Activated gamma-delta T cell treated with Interleukin-2 at 50 U/mL for 16 hours (primary cell): ENCODE measurements at places on chromosomes 12 and 14.

GRCh38 chr14:104885973-104886689 lies 21.1 kb downstream of the CEP170B start:
- no peak for DNase-seq

GRCh38 chr12:23533265-23533664 lies 416.2 kb downstream of the SOX5 start:
- DNase-seq = no peak

DNA sequence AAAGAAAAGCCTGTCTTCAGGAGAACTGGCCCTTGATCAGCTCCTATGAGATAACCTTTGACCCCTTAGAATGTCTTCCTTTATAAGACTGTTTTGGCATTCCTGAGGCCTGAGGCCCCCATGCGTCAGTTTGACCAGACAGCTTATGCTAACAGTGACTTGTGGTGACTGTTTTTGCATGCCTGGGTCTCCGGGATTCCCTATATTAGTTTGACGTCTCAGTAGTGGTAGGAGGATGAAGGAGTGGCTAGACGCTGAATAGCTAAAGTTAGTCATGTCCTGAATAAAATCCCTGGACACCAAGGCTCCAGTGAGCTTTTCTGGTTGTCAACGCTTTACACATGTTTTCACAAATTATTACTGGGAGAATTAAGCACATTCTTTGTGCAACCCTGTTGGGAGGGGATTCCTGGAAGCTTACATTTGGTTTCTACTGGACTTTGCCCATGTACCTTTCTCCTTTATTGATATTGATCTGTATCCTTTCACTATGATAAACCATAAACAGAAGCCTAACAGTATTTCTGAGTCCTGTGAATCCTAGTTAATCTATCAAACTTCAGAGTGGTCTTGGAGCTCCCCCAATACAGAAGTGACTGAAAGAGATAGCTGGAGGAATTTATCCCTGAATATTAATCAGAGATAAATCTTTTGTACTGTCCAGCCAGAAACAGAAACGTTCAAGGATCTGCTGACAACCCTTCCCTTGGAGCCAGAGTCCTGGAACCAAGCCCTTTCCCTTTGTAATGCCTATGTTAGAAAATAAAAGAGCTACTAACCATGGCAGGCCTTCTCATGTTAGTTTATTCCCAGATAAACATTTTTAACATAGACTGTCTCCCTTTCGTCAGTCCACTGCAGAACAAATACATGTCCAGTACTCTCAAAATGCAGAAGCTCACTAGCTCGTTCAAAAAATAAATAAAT lies 479.2 kb downstream of the RPS29 start:
- no peak for DNase-seq

- DNase-seq = no peak
Observed at GRCh38 chr12:133180669-133181068, 626 bp upstream of the ZNF268 start.

DNA sequence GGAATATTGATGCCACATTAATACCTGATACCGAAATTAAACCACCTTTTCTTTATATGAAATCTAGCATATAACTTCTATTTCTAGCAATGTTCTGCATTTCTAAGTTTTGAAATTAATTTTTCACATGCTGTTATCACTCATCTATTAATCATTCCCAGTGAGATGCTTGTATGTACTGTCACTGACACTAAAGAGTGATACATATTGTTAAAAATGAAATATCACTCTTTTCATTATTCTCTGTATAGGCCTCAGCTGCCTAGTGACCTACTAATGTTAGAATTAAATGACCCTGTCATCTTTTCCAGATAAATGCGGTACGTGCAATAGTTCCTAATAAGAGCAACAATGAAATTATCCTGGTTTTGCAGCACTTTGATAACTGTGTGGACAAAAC lies 49.7 kb upstream of the KCNH3 start:
- DNase-seq = no peak

GRCh38 chr14:100115726-100116125 lies 43.7 kb downstream of the DEGS2 start:
- DNase-seq = no peak

GRCh38 chr14:30584058-30584630 lies 25.2 kb downstream of the G2E3 start:
- no peak for DNase-seq

DNA sequence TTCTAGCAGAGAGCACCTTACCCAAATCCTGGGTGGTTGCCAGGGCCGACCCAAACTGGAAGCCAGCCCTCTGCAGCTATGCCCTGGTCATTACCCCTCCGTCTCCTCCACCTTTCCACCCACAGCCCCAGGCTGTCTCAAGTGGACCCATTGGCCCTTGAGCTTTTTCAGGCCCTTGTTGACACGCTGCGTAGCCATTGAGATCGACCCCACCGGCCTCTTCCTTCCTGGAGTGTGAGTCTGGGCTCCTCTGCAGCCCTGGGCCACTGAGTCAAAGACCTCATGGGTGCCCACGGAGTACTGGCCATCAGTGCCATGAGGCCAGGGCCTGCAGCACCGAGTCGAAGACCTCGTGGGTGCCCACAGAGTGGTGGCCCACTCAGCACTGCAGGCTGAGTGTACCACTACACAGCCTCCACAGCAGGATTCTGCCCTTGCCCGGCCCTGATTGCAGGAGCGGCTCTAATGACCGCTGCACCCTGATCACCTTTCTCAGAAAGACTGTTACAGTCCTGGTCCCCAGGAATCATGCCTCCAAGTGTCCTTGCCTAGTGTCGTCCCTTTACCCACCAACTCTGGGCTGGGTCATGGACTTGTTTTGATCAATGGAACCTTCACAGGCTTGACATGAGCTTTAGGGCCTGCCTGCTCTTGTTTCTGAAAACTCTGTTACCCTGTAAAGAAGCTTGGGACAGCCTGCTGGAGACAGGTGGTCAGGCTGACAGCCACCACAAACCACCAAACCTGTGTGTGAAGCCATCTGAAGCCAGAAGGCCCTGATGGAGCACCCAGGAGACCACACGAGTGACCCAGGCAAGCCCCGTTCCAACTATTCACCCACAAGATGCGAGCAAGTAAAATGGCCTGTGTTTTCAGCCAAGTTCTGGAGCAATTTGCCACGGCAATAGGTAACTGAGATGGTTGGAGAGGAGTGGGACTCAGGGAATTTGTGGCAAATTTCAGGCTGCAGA lies 39.6 kb upstream of the TRAF3 start:
- no peak for DNase-seq

GRCh38 chr14:32472512-32473463 lies 143.7 kb downstream of the AKAP6 start:
- no peak for DNase-seq

- no peak for DNase-seq
Observed at GRCh38 chr14:26398616-26399015, 199.2 kb downstream of the NOVA1 start.

DNA sequence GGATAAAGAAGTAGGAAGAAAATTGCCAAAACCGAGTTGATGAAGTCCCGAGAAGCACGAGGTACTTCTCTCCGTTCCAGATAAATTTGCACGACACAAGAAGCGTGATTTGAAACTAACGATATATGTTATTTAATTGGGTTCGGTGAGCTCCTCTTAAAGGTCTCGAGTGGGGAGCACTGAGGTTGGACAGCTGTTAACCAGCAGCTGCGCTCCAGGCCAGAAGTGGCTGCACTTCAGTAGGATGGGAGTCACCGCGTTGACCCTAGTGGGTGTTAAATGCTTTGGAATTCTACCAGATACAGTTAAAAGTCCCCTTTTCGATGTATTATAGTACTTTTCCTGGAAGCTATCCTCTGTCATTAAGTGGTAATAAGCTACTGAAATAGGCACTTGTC lies 953 bp upstream of the DCAF5 start:
- DNase-seq = no peak

DNA sequence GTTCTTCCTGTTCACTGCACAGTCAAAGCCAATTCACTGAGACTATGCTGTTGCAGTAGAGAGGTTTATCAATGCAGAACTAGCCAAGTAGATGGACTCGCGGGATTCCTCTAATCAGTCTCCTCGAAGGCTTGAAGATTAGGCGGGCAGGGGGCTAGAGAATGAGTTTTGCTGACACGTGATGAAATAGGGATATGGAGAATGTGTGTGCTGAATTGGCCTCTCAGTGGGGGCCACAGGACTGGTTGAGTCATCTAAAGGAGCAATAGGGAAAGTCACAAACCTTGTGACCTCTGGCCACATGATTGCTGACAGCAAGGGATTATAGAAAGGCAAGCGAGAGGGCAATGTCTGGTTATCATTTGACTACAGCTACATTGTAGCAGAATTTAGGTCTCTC lies 12.7 kb downstream of the MIPOL1 start:
- no peak for DNase-seq

GRCh38 chr12:2226641-2227040 lies 173.9 kb downstream of the CACNA1C start:
- DNase-seq = no peak

DNA sequence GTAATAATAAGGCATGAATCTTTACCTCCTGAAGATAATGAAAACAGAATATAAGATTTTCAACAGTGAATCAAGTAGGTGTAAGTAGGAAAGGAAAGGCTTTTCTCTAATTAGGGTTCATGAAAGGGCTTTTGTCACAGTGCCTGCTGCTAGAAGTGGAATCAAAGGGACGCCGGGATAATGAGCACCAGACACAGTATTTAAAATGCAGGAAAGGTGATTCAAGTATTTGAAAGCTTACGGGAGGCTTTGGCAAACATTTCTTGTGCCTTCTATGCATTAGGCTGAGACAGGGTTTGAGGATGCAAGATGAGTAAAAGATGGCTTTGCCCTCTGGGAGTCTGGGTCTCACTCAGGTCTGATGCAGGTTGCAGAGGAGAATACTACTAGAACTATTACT lies 70.5 kb upstream of the ANO4 start:
- DNase-seq = no peak

GRCh38 chr12:33322519-33322918 lies 117.1 kb downstream of the SYT10 start:
- no peak for DNase-seq

- DNase-seq = no peak
Observed at GRCh38 chr12:132329720-132330548, 545 bp upstream of the GALNT9 start.

DNA sequence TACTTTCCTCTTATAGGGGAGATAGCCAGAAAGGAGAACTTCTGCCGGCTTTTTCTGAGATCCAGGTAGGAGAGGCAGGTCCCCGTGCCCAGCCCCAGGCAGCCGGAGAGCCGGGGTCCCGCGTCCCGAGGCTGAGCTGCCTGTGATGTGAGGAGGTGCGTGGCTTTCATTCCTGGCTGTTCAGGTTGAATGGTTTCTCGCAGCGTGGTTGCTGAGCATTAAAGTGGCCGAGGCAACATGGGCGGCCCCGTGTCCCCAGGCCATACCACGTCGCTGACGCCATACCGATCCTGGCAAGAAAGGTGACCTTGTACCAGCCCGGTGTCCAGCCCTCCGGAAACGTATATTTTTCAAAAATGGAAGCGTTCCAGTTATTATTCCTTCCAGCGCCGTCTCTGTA lies 116.7 kb upstream of the MYL2 start:
- no peak for DNase-seq

DNA sequence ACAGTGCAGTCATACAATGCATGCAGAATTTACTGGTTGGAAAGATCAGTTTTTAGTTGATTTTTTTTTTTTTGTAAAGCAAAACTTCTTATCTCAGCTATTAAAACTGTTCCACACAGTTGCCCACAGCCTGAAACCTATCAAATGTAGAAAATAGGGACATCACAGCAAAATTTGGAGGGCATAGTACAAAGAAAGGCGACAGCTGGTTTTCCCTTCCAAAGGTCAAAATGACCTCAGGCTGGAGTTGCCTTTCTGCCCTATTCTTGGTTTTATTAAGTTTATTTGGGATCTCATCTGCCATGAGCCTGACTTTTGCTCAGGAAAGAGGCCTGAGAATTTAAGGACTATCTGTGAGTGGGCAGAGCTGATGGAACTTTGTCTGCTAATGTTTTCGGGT lies 28.5 kb downstream of the NOPCHAP1 start:
- DNase-seq = no peak

DNA sequence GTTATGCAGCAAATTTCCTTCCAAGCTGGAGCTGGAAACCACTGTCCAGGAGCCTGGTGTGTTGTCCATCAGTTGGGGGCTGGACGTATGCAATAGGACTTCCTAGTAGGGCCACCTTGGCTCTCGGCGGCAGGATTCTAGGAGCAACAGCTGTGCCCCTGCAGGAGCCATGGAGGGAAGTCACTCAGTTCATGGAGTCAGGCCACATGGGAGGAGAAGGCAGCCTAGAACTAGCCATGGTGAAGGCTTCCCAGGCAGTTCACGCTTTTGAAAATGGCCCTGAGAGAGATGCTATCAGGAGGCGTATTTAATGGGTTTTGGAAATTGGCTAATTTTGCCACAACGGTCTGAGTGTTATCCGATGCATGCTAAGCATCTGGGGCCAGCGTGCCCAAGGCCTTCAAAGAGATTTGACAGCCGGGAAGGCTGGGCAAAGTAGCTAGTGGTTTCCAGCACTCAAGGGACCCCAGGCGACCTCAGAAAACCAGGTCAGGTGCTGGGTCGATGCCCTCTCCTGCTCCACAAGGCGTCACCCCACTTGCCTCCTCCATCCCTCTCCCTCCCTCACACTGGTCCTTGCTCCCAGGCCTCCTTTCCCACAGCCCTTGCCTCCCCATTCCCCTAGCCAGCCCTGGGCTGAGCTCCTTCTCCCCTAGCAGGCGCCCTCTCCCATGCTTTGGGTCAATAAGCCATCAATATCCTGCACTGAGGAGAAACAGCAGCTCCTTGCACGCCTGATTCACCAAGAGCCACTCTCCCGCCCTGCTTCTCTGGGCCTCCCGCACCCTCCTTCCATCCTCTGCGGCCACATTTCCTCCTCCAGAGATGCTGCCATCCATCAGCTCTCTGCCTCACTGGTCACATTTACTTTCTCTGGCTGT lies 30.9 kb upstream of the SYNDIG1L start:
- DNase-seq = no peak

DNA sequence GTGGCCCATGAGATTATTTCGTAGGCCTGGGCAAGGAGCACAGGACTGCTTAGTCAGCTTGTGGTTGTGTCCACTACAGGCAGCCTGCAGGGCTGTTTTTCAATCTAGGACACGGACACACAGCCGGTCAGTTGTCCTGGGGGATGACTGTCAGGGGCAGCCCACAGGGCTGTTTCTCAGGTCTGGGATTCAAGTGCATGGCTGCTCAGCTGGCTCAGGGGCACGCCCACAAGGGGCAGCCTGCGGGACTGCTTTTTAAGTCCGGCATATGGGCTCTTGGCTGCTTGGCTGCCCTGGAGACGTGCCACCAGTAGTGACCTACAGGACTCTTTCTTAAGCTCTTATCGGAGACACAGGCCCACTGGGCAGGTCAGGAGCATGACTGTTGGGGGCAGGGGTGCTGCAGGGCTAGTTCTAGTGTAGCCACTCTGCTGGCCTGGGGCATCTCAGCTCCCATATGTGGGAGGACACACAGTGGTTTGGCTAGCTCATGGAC lies 26.6 kb upstream of the GTF2A1 start:
- DNase-seq = no peak
